ENCODE measurements at places on chromosomes 3 and 15. TPM values are rescaled to one million over a fixed set of nuclear protein-coding genes. Genes with fewer than 3 reads are reported as not detected.

ERICH6 gene
- 0.28 TPM for total RNA-seq

SAMMSON gene
- total RNA-seq = not detected

TMEM158 gene
- total RNA-seq = 7.3 TPM

IMPG2 gene
- 0.10 TPM for total RNA-seq

ZPLD1 gene
- not detected for total RNA-seq

HDC gene
- total RNA-seq = not detected

DNA sequence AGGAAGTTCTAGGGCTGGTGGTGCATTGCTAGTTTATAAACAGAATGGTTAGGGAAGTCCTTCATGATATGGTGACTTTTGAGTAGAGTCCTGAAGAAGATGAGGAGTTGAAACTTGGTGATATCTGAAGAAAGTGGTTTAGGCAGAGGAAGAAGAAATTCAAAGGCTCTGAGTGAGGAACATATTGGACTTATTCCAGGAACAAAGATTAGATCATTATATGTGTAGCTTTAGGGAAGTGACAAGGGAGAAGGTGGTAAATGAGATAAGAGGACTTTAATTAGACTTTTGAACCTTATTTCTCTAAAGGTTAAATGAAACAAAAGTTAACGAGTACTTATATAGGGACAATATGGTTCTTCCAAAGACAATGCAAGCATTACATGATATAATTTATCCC lies 286.7 kb downstream of the DOCK3 start:
- H3K36me3 ChIP-seq = no peaks in the 10 kb centered on the region
- no peak overlapping the region for H3K4me3 ChIP-seq
- H3K27ac ChIP-seq = no peak overlapping the region
- H3K27me3 ChIP-seq = no peaks in the 10 kb centered on the region
- DNase-seq = no peak

DNA sequence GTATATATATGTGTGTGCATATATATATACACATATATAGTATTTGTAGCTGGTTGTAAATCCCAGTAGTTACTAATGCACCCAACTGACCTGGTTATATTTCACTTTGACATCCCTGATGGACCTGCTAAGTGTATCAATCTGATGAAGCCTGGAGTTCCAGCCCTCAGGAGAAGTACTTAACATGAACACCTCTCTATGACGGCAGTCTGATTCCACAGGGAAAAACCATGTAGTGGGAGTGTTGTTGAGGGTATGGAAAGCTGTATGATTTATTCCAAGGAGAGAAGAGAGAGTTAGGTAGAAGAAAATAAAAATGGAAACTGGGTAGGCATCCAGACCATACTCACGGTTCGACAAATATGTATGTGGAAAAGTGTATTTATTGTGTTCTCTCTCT lies 531.2 kb upstream of the SEMA6D start:
- no peaks in the 10 kb centered on the region for H3K4me1 ChIP-seq
- H3K27me3 ChIP-seq = peaks cover 5% of the 10 kb centered on the region
- no peak overlapping the region for H3K4me3 ChIP-seq
- DNase-seq = no peak
- H3K36me3 ChIP-seq = no peaks in the 10 kb centered on the region
- no peak overlapping the region for H3K27ac ChIP-seq

DNA sequence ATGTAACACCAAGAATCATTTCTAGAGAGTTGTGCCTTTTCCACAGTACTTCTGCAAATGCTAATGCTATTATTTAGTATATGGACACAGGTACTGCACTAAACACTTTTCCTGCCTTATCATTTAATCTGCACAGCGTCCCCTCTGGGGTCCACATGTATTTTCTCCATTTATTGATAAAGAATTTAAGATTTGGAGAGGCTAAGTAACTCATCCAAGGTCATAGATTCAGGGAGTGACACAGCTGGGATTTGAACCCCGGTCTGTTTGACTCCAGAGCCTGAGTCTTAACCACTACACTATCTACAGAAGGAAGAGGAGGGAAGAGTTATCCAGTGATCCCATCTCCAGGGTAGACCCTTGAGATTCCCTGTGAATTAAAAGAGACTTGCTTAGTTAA lies 24.9 kb upstream of the TPRG1 start:
- H3K4me1 ChIP-seq = peaks cover 4% of the 10 kb centered on the region
- H3K27ac ChIP-seq = no peak overlapping the region
- no peak overlapping the region for H3K4me3 ChIP-seq
- H3K27me3 ChIP-seq = peaks cover 10% of the 10 kb centered on the region

- no peaks in the 10 kb centered on the region for H3K27me3 ChIP-seq
- no peaks in the 10 kb centered on the region for H3K36me3 ChIP-seq
- no peaks in the 10 kb centered on the region for H3K4me1 ChIP-seq
- H3K27ac ChIP-seq = no peak overlapping the region
- H3K4me3 ChIP-seq = no peak overlapping the region
Observed at GRCh38 chr3:117488983-117489382, 779.4 kb downstream of the TUSC7 start.

GRCh38 chr3:40737343-40737742 lies 212.6 kb downstream of the ZNF621 start:
- no peak overlapping the region for H3K27ac ChIP-seq
- H3K4me1 ChIP-seq = no peaks in the 10 kb centered on the region
- no peaks in the 10 kb centered on the region for H3K36me3 ChIP-seq
- H3K27me3 ChIP-seq = no peaks in the 10 kb centered on the region
- H3K4me3 ChIP-seq = no peak overlapping the region

Measured in Panc1 (cell line).